ENCODE measurements at places on chromosomes 2 and 18.

DNA sequence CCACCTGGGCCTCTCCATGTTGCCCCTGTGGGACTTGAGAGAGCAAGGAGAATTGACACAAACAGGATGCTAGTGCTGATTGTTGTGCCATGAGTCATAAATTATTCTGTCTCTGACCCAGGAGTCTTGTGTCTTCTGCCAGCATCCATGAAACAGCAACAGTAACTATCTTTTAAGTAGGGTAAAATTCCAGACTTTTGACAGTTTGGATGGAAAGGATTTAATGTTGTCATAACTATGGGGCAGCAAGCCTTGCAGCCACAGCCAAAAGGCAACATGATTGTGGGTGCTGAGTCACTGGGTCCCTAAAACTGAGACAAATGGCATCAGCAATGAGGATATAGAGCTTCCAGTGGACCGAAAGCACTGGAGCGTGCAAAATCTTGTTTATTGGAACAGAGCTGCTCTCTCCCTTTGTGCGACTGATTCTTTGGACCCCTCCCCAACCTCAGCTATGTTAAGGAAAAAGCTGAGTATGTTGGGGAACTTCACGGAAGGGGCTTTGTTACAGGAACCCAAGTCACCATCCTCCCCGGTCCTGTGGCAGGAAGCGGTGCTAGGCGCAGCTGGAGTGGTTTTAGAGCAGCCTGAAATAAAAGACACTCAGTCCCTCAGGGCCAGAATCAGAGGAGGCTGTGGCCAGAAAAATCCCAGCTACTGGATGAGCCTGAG is 9.6 kb upstream of the ITPRIPL1 start:
- no peak for DNase-seq

GRCh38 chr2:36406296-36406695 is 50.7 kb downstream of the CRIM1 start:
- DNase-seq, result no peak

DNA sequence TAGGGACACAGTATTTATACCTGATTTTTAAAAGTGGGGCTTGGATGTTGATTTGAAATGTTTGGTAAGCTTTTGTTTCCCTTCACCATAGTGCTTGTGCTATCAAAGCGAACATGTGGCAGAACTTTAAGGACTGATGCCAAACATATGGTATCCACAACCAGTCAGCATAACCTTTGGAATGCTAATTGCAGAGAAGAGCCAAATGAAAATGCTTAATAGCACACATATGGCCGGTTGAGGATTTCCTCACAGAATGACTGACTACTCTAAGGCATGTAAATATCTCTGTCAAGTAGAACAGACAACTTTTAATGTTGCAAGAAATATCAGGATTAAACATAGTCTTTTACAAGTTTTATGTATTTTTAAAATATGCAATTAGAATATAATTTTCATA is 120.9 kb upstream of the COL3A1 start:
- DNase-seq, result no peak

GRCh38 chr2:219510512-219511135 is 3.7 kb upstream of the ASIC4 start:
- DNase-seq, result no peak

- DNase-seq, result no peak
Measured at GRCh38 chr2:165627470-165627869, 158.0 kb downstream of the CSRNP3 start.

- DNase-seq, result no peak
Measured at GRCh38 chr2:97812931-97813330, 99.6 kb downstream of the ZAP70 start.

- no peak for DNase-seq
Measured at GRCh38 chr2:19664646-19665045, 237.1 kb downstream of the TTC32 start.

GRCh38 chr2:45993476-45993991 is 303.7 kb upstream of the EPAS1 start:
- peak; percentile 46 for DNase-seq

GRCh38 chr18:23067236-23067635 is 68.0 kb upstream of the CABLES1 start:
- DNase-seq, result no peak

DNA sequence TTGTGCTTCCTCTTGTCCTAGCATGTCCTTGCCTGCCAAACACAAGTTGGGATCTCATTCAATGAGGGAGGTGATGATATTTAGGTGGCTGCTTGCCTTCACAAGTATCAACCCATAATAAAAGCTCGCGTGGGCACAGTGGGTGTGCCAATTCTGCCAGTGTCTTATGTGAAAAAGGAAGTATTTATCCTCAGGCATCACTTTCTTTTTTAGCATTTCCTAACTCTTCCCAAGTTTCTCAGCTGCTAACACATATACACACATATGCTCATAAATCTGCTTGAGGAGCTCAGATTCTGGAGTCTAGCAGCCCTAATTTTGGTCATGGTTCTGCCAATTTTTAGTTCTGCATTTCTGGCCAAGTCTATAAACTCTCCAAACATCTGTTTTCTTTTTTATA is 319.5 kb upstream of the HNMT start:
- DNase-seq, result no peak

DNA sequence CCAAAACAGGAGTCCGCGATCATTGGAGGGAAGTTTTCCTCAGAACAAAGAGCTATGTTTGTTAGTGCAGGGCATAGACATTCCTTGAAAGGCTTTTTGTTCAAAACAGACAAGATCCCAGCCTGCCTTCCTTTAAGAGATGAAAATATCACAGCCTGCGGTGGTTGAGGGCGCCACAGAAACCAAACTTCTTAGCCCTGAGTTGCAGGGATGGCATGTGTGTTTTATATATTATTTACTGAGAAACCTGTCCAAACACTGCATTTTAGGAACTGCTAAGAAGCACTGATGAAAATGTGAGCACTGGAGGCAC is 57.5 kb upstream of the TMEM178A start:
- no peak for DNase-seq

- DNase-seq, result no peak
Measured at GRCh38 chr2:165576409-165577154, 107.1 kb downstream of the CSRNP3 start.

- DNase-seq, result no peak
Measured at GRCh38 chr2:222332116-222332515, 33.3 kb upstream of the PAX3 start.

DNA sequence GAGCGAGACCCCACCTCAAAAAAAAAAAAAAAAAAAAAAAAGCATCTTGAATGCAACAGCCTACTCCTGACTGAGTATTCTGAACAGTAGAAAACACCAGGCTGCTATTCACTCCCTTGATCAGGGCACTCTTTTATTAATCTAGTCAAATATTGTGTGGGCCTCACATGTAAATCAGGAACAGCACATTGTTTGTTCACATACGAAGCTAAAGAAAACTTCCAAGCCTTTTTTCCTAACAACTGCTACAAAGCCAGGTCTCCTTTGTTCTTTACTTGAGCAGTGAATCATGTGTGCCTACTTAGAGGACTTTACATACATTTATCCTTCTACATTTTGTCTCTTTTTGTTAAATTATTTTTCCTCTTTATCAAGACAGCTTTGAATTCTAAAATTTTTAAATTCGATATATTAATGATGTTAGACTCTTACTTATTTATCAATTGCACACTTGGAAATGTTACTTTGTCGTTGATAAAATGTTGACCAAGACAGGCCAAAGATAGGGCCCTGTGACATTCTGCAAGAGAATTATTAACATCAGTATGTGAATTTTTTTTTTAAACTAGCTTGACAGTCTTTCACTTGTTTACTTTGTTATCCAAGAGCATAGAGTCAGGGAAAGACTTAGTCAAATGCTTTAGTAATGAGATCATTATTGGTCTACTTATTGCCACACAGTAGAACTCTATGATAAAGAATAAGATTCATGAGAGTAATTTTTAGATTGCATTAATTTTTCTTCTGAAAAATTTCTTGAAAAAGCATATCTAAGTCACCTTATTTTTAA is 13.2 kb downstream of the SPATS2L start:
- DNase-seq, result no peak

- DNase-seq, result no peak
Measured at GRCh38 chr18:31931886-31932240, 11.1 kb downstream of the TRAPPC8 start.

DNA sequence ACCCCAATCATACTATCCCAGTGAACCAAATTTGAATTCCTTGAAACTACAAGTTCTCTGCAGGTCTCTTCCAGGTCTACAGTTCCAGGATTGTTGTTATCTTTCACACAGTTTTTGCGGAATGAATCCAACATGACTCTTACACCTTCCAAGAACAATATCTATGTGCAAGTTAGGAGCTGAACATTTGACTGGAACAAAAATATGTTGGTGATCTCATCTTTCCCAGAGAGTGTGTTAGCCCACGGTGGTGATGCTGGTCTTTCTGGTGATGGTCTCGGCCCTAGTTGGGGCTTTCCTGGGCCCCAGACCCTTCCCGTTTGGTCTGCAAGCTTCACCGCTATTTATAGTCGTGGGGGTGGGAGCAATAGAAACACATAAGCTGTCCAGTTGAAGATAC is 173.7 kb downstream of the TPGS2 start:
- DNase-seq, result no peak

GRCh38 chr2:205357732-205358131 is 324.6 kb upstream of the NRP2 start:
- no peak for DNase-seq

DNA sequence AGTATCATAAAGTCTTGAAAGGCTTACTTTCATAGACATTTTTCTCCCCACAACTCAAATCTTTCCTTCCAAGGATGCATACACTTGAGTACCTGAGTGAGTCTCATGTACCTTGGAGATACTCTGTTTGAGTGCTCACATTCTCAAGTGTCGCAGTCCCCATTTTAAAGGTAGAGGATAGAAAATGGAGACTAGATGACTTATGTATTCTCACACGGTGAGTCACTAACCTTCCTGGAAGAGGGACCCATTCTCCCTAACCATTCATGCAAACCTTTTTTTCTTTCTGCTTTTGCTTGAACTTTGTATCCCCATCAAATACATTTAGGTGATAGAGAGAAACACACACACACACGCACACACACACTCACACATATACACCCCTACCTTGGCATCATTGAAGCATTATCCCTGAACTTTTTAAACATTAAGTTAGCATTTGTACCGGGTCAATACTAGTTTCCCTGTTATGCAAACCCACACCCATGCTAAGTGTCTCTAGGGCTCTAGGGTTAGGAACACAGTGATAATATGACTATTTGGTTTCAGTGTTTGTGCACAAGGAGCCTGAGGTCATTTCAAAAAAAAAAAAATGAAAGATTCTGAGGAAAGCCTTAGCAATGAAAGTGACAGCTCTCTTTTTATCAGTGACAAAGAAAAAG is 236.2 kb downstream of the IKZF2 start:
- DNase-seq, result no peak

DNA sequence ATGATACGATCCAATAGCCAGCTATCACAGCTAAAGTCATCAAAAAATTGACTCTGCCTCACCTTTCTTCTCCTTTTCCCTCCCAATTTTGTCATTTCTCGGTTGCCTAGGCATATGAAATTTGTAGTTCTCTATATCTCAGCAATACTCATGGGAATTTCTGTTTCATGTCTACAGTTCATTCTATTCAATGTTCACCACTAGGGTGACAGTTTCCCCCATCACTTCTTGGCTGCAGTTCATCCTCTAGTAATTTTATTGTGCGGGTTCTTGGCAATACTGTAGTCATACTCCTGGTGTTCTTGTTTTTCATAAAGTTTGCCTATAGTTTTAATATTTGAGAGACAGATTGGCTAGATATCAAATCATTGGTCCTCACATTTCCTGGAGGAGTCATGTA is 872.2 kb upstream of the ID2 start:
- no peak for DNase-seq

DNA sequence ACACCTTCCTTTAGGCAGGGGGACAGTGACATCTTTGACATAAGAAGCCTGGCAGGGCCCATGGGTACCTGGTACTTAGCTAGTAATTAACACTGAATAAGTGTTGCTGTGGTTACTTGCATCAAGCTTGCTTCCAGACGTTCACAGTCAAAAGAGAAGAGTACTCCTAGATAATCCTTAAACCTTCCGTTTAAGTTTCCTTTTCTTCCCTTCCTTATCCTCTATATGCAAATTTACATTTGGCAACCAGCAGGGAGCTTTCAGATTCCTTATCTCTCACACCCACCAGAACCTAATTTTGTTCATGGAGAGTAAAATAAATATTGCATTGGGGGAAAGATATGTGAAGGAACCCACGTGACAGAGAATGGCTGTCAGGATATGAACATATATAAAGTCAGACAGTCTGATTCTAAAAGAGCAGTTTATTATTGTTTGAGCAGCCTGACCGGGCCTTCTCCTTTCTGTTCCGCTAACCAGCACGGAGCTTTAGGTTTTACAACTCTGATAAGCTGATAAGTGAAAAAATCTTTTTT is 7.8 kb upstream of the RAB31 start:
- DNase-seq, result no peak

GRCh38 chr18:31610286-31611205 is 18.9 kb downstream of the TTR start:
- no peak for DNase-seq

DNA sequence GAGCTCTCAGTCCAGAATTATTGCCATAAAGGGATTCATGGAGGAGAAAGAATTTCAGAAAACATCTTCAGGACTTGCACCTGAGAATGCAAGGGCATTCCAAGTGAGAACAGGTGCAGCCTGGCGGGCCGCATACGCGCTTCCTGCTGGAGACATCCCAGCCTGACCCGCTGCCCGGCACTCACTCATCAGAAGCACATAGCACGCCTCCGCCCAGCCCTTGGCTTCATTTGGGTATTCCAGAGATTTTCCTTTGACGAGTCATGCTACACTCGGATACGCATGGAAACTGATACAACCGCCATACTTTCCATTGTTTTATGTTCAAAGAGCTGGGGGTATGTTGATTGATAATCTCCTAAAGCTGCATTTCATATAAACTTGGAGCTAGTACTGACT is 228.0 kb upstream of the ID2 start:
- DNase-seq, result no peak

- DNase-seq, result no peak
Measured at GRCh38 chr2:12979066-12979465, 262.3 kb downstream of the TRIB2 start.

GRCh38 chr2:239806758-239807434 is 218.2 kb downstream of the NDUFA10 start:
- DNase-seq, result no peak

GRCh38 chr2:227545990-227546389 is 52.7 kb upstream of the SCYGR2 start:
- DNase-seq, result no peak
